Hematopoietic multipotent progenitor cell treated with erythropoietin and hydrocortisone succinate and interleukin-3 and kit ligand, for 15 days (in vitro differentiated cells): ENCODE measurements at places on chromosomes 3 and 15.

DNA sequence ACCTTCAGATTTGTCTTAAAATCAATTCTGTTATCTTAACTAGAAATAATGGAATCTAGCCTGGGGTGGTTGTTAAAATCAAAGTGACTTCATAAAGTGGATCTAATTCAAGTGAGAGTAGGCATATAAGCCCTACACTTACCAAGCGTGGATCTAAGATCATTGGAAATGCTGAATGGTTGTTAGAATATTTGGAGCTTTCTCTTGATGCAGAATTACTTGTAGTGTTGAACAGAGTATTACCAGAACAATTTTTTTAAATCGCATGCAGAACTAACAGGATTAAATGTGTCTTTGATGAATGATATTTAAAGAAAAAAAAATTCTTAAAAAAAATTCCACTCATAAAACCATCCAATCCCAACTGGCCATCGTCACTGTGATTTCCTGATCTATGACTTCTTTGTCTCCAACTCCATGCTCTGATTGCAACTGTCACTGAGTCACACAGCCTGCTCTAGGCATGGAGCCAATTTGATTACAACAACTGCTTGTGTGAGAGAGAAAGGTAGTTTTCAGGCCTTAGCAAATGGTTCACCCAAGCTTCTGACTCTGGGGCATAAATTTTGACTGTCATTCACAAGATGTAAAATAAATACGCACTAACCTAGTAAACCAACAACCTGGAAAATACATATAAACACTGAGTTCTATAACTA is 25.9 kb upstream of the SPRED1 start:
- no peak for DNase-seq

- DNase-seq: no peak
Measured at GRCh38 chr15:39616731-39617455, 36.0 kb downstream of the THBS1 start.

GRCh38 chr3:169501061-169501460 is 162.5 kb downstream of the MECOM start:
- DNase-seq: no peak

DNA sequence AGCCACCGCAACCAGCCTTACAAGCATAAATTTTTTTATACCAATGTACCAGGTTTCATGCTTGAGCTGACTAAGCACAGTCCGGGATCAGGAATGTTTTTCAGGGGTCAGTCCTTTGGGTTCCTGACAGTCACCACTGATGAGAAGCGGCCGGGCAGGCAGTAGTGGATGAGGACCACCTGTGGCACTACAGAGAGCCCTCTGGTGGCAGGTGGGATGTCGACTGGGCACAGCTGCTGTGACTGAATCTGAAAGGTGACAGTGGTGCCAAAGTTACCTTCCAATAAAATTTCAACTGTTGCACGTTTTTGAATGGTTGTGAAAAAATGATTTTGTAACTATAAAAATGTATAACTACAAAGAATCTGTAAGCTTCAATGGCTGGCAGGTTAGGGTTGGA is 34.0 kb downstream of the TPRA1 start:
- no peak for DNase-seq

DNA sequence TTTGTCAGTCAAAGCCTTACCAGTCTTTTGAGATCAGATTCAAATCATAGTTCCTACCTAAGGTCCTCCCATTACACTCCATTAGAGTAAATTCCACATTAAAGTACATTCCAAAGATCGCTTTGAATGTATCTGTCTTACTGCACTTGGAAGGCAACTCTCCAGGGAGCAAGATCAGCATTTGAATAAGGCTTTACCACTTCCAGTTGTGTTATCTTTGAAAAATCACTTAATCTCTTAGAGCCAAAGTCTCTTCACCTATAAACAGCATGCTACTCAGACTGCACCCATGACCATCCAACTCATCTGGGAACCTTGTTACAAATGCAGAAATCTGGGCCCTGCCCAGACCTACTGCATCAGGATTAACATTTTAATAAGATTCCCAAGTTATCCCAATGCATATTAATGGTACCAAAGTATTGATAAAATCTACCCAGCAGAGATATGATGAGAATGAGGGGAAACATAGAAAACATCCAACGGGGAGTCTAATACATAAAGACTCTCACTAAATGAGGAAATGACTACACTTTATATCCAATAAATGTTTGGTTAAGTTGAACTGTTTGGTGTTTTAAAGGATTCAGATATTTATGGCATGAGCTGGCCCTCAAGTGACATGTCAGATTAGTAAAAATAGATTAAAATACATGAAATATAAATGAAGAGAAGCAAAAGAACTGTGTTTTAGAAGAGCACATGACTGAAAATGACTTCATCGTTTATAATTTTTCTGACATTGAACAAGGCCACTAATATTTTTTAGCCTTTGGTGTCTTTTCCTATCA is 75.9 kb downstream of the TNIK start:
- DNase-seq: no peak

DNA sequence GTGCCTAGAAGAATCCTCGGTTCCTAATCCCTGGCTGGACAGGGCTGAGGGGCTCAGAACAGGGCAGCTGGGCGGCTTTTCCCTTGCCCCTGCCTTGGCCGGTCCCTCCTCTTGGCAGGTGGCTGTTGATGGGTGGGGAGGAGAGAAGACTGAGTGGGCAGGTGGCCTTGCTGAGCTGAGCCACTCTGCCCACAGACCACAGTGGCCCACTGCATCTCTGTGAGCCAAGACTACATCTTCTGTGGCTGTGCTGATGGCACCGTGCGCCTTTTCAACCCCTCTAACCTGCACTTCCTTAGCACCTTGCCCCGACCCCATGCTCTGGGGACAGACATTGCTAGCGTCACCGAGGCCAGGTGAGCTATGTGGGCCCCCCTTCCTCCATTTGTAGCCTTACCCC is 14.5 kb upstream of the JMJD7 start:
- no peak for DNase-seq

DNA sequence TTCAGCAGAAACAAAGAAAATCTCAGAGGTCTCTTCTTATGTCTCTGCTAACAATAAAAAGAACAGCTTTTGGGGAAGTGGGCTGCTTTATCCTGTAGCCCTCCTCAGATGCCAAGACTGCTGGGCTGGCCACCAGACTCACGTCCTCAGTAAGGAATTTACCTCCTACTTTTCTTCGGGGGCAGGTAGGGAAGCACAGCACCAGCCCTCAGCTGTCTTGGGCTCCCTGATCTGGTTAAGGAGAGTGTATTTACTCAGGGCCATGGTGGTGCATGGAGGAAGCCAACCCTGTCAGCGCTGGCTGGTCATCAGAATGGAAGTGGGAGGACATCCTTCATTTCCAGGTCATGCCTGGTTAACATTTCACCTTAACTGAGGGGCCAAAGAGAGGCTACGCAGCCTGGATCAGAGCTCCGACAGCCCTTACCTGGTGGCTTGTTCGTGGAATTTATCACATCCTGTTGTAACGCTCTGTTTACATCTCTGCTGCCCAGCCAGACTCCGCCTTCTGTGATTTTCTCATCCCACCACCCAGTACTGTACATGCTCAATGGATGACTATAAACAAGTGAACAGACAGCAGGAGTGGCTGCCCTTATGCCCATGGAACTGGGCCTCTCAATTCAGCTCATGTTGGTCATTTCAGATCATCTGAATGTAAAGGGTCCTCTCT is 108.3 kb downstream of the IGF2BP2 start:
- DNase-seq: no peak

DNA sequence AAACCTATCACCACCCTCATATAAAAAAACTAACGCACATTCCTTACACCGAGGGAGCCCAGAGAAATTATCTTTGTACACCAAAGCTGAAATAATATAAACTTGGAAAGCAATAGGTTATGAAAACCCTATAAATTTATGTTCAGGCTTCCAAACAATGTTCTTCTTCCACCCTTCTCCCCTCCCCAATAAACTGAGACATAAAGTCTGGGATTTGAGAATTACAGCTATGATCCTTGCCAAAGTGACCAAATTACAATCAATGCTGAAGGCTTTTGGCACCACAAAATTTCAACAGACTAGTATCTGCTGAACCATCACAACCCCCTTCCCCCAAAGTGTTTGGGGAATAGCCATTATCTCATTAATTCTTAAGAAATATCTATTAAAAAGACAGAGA is 237.8 kb downstream of the FMN1 start:
- no peak for DNase-seq

DNA sequence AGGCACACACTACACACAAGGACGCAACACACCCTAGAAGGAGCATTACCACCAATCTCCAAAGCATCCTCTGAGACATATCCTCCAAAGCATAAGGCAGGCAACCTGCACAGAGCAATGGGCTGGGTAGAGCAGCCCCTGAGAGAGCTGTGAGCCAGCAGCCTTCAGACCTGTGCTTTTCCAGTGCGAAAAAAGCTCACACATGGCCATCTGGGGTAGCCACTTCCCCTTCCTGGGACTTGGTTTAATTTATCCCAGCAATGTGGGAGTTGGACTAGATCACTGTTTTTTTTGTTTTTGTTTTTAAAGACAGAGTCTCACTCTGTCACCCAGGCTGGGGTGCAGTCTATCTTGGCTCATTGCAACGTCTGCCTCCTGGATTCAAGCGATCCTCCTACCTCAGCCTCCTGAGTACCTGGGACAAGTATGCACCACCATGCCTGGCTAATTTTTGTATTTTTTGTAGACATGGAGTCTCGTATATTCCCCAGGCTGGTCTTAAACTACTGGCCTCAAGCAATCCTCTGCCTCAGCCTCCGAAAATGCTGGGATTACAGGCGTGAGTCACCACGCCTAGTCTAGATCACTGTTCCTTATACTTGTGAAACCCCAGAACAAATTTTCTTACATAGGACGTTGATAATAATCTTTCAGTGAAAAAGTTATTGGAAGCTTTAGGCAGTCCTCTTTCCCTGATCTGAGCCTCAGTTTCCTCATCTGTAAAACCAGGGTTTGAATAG is 18.9 kb downstream of the PTPN23 start:
- DNase-seq: no peak

GRCh38 chr3:182861348-182861747 is 68.0 kb downstream of the ATP11B start:
- DNase-seq: peak; percentile 29

DNA sequence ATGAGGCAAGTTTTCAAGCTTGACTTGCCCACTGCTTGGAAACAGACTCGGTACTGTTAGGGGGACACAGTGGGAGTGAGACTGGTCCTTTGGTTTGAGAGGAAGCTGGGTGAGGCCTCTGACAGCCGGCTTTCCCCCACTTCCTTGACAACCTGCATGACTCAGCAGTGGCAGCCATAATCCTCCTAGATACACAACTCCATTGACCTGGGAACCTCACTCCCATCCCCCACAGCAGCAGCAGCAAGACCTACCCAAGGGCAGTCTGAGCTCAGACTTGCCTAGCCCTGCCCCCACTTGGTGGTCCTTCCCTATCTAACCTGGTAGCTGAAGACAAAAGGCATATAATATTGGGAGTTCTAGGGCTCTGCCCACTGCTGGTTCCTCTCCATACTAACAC is 1043.5 kb upstream of the ALCAM start:
- no peak for DNase-seq
